NCI-H187 treated with DMSO at 0.1 percent for 48 hours (cell line): ENCODE measurements at places on chromosomes 2 and 18.

DNA sequence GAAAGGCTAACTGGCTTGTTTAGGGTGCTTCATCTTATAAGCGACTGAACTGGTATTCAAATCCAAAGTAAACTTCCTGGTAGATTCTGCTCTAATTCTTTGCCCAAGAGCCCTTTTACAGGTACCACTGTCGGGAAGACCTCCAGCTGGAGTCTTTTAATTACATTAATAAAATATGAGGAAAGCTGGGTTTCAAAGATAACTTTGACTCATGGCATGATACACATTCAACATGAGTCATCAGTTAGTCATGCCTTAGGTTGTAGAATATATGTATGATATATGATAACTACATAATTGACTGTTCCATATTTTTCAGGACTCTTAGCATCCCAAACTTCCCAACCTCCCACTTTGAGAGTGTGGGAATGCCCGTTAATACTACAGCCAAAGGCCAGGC, 32.3 kb downstream of the ZCCHC2 start:
- no peak for DNase-seq

GRCh38 chr2:222544661-222545060, 111.2 kb downstream of the FARSB start:
- DNase-seq = no peak

GRCh38 chr2:167144179-167144898, 256.1 kb downstream of the XIRP2 start:
- DNase-seq = no peak

- no peak for DNase-seq
These were observed 166.7 kb downstream of the MEIS1 start for GRCh38 chr2:66601624-66602023.

- no peak for DNase-seq
These were observed 75.4 kb downstream of the CSRNP3 start for GRCh38 chr2:165544897-165545296.

GRCh38 chr2:141062031-141062430, 1068.8 kb downstream of the LRP1B start:
- DNase-seq = no peak

GRCh38 chr18:25349131-25349925, 2.6 kb downstream of the ZNF521 start:
- no peak for DNase-seq

DNA sequence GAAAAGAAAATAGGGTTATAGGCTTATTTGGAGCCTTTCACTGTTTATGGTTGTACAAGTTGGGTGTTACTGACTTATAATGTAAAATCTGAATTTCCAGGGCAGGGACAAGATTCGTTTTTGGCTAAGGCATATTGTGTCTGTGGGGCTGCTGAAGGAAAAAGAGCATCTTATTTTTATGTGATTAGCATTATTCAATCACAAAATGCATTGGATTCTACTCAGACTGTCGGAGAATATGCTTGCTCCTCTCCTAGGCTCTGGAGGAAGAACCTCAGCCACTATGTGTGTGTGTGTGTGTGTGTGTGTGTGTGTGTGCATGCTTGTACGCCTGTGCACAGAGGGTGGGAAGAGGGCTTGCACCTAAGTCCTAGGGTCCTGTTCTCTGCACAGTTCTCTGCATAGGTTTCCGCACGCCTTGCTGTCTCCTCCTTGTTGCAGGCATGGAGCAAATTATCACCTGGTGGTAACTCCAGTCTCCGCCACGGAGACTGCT, 44.3 kb downstream of the AGAP1 start:
- DNase-seq = no peak

DNA sequence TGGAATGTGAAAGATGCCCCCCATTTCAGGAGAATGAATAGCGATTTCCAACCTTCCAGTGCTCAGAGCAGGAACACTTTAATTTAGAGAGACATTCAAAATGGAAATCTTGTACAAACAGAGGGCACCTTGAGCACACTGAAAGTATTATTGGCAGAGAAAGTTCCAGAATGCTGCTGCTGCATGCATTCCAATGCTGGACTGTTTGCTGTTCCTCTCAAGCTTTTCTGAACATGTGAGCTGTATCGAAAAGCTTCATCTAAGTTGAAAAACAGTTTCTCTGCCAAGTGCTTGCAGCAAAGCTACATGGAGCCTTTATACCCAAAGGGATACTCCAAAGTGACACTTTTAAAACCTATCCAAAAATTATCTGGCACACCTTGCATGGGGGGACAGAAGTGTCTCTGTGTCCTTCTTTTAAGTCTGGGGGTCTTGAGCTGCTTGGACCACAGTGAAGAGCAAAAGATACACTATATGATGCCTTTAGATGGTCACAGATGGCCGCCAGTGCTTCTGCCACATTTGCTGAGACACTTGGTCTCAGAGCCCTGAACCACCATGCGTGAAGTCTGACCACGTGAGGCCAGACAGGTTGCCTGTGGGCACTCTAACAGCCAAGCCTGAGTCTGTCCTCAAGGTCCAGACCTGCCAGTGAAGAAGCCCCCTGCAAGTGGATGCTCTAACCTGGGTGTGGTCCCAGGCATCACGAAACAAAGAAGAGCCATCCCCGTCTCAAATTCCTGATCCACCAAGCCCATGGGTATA, 18.8 kb downstream of the UXS1 start:
- no peak for DNase-seq

- DNase-seq = no peak
These were observed 72.2 kb upstream of the TMEM17 start for GRCh38 chr2:62577994-62578781.

GRCh38 chr2:72579591-72580180, 246.1 kb downstream of the EXOC6B start:
- DNase-seq = no peak

DNA sequence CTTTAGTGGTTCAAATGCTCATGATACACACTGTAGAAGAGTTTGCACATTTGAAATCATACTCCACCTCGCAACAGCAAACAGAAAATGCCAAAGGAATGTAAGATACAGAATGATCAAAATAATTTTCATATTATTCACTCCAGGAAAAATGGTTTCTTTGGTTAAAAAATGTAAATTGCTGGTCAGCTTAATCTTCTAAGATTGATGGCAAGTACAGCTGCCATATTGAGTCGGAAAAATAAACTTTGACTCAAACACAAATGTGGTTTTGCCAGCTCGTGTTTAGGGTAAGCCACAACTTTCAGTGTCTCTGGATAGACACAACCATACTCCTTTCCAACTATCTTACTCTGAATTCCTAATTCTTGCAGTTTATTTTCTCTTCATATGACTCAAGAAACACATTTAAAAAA, 154.9 kb upstream of the SMIM21 start:
- no peak for DNase-seq

GRCh38 chr2:2320486-2321199, 10.4 kb downstream of the MYT1L start:
- no peak for DNase-seq

- DNase-seq = no peak
These were observed 16.3 kb downstream of the ANKRD44 start for GRCh38 chr2:197294260-197294659.

GRCh38 chr2:95388856-95389244, 13.7 kb upstream of the FAHD2A start:
- no peak for DNase-seq

- DNase-seq = no peak
These were observed 343.1 kb upstream of the LYPD1 start for GRCh38 chr2:133012847-133013734.

- DNase-seq = no peak
These were observed 1.3 kb downstream of the SPTBN1 start for GRCh38 chr2:54457323-54458023.

DNA sequence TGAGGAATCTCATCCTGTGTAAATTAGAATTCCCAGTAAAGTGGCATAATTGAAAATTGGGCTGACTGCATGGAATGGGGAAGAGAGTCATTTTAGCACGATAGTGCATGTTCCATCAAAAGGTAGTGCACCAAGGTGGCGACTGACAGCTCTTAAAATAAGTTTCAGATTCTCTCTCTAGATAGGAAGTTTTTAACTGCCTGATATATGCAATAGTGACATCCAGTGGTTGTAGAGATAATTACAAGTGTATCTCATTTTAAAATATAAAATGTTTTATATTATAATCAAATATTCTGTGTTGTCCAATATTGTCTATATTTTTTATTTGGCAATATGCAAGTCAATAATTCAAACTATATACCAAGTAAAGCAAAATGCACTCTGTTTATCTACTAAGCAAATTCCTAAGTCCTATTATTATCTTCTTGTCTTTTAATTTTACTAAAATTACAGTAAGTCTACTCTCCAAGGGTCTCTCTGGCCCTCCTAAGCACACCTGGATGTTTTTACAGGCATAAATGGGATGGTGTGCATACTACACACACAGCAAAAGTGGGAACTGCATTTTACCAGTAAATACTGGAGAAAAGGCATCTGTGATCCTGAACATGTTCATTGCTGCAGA, 397.7 kb upstream of the HNRNPA3 start:
- DNase-seq = no peak

DNA sequence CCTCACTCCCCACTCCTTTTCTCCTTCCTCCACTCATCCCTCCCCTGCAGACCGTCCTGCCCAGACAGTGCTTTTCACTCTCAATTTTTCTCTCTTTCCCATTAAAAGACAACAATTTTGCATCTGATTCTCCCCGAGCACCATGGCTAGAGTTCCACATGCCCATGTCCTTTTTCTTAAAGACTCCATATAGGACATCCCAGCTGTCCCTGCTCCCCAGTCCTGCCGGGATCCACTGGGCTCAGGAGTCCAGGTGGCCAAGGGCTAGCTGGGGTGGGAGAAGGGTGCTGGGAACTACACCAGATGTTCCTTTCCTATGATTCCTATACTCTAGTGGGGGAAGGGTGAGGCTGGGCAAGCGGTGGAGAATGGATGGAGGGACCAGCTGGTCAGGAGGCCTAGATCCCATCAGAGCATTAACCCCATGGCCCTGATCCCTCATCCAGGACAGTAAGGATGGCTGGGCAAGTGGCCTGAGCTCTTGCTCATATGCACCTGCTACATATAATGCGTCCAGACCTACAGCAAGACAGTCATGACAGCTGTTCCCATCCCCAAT, 52.8 kb upstream of the RMDN2 start:
- no peak for DNase-seq

GRCh38 chr2:236572482-236572881, 2.9 kb downstream of the ACKR3 start:
- no peak for DNase-seq

GRCh38 chr18:7470101-7470500, 97.0 kb upstream of the PTPRM start:
- DNase-seq = no peak

GRCh38 chr2:8625399-8626300, 56.2 kb upstream of the ID2 start:
- no peak for DNase-seq

DNA sequence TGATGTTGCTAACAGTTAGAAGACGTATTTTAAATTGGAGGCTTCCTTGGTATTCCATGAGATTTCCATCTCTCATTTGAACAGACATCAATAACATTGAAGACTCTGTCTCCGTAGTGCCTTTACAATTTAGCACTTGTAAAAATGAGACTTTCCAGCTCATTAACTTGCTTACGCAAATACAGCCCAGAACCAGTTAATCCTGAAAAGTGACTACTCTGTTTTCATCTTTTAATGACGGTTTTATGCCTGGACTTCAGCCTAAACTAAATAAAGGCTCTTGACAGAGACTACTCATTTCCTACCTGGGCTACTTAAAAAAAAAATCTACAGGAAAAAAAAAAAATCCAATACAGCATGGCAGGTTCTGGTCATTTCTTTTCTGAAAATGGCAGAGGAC, 148.6 kb downstream of the LRATD1 start:
- peak; percentile 72 for DNase-seq

DNA sequence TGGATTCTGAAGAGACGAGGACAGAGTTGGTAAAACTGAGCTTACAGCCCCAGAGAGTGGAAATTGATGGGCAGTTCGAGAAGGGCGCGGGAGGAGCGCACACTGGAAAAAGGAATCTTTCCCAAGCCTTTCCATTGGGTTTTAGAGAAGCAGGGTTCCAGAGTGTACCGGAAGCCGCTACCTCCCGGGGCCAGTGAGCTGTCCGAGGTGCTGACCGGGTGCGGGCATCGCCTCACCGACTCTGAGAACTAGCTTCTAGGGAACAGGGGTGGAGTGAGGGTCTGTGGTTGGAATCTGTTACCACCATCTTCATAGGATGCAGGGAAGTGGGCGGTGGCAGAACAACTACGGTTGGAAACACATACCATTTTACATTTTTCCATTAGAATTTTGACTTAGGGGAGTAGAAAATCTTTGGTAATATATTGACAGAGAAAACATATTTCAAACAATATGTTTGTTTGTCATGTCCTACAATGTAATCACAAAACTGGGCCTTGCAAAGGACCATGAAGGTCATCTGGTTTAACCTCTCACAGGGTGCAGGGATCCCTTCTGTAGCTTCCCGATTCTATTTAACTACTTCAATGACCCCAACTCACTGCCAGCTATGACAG, 724 bp downstream of the NMS start:
- no peak for DNase-seq

- DNase-seq = no peak
These were observed at the start of gene TWIST2 for GRCh38 chr2:238847841-238848690. TSS of gene TWIST2 (plus strand) at chr2:238848085. CDS start at chr2:238848216, 131 bp downstream.

DNA sequence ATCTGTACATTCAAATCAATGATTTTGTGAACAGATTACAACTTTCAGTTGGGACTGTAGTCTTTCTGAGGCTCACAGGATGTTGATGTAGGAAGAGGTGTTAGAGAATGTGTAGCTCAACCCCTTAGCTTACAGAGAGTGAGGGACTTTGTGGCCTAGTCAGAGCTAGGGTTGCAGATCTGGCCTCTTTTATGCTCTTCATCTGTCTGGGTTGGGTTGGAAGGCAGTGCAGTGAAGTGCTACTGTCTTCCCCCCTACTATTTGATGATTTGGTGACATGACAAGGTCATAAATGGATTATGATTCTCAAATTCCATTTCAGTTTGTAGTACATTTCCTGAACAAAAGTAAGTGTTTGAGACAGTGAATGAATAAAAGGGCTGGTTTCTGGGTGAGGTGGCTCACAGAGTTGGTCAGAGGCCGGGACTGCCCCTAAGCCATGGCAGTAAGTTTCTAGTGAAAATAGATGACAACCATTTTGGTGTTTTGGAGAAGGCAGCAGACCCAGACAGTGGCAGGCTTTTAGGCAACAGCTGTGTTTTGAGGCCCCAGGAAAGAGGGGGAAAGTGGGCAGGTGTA, 21.6 kb downstream of the MAP4K4 start:
- DNase-seq = no peak

DNA sequence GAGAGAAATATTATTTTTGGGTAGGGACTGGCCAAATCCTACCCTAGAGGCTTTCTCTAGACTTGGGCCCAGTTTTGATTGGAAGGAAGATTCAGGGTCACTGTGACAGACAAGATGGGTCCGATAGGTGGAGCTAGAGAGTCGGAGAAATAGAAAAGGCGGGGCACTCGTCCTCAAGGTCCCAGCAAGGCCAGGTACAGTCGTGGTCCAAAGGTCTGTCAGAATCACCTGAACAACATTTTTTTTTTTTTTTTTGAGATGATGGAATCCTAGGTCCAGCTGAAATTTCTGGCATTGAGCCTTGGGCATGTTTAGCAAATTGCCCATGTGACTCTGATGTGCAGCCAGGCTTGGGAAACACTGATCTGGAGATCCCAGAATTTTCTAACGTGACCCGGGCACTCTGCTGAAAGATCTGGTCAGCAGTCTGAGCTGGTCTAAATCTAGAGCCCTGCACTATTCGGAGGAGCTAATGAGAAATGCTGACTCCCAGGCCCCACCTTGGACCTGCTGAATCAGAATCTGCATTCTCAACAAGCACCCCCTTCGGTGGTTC, 23.0 kb upstream of the NTSR2 start:
- DNase-seq = peak; percentile 65

- no peak for DNase-seq
These were observed 26.9 kb upstream of the ASAP2 start for GRCh38 chr2:9179572-9180201.

GRCh38 chr2:168895771-168896170, 5.3 kb upstream of the G6PC2 start:
- no peak for DNase-seq

- no peak for DNase-seq
These were observed 182.2 kb upstream of the NRP2 start for GRCh38 chr2:205500065-205500464.
